H1 (cell line): ENCODE measurements at places on chromosomes 1 and 21.
A peak's percentile ranks its signal among the peaks of the same experiment; 100 is the strongest.

GRCh38 chr1:20466273-20466672 lies 19.7 kb downstream of the CAMK2N1 start:
- peaks cover 6% of the 10 kb centered on the region for H3K27me3 ChIP-seq
- no peaks in the 10 kb centered on the region for H3K36me3 ChIP-seq
- H3K4me1 ChIP-seq, result no peaks in the 10 kb centered on the region
- no peak for DNase-seq
- no peak overlapping the region for H3K27ac ChIP-seq
- no peak overlapping the region for H3K4me3 ChIP-seq

GRCh38 chr1:22530715-22531114 lies 32.6 kb upstream of the EPHA8 start:
- H3K27me3 ChIP-seq, result no peaks in the 10 kb centered on the region
- H3K27ac ChIP-seq, result no peak overlapping the region
- DNase-seq, result no peak
- H3K36me3 ChIP-seq, result no peaks in the 10 kb centered on the region; the same call in none of the 2 replicates

- no peaks in the 10 kb centered on the region for H3K4me1 ChIP-seq
- no peak overlapping the region for H3K27ac ChIP-seq
- no peak for DNase-seq
- H3K27me3 ChIP-seq, result no peaks in the 10 kb centered on the region
Observed at GRCh38 chr1:5810131-5810530, 182.1 kb downstream of the NPHP4 start.

- H3K27me3 ChIP-seq, result peaks cover 27% of the 10 kb centered on the region
- H3K4me3 ChIP-seq, result no peak overlapping the region
- H3K27ac ChIP-seq, result no peak overlapping the region
- no peak for DNase-seq
Observed at GRCh38 chr1:219926363-219926998, 1.9 kb downstream of the SLC30A10 start.

DNA sequence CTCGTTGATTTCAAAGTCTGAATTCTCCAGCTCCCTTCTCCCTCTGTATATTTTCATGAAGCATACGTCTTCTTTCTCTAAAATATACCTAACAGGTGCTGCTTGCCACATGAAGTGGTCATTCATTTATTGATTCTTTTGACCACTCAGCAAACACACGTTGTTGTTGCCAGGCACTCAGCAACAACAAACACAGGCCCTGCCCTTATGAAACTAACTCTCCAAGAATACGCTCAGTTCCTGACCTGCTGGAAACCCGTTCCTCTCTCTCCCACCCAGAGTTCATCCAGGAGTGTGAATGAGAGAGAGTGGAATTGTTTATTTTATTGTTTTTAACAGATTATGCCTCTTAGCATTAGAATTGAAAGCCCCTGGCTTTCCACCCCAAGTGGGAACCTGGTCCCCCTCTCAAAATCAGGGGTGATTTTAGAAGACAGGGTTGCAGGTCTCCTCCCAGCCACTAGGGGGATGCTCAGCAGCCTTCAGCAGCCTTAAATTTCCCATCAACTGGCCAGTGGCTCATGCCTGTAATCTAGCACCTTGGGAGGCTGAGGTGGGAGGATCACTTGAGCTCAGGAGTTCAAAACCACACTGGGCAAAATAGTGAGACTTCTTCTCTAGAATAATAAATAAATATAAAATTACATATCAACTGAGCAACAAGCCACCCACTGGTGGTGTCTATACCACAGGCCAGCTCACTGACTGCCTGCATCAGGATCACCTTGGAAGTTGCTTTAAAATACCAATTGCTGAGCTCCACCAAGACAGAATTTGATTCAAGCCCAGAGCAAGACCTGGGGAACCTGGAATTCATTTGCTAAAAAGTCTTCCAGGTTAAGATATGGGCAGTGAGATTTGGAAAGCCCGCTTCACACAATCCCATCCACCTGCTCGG lies 181.0 kb upstream of the KLHDC7A start:
- H3K27me3 ChIP-seq, result no peaks in the 10 kb centered on the region
- H3K4me3 ChIP-seq, result no peak overlapping the region

DNA sequence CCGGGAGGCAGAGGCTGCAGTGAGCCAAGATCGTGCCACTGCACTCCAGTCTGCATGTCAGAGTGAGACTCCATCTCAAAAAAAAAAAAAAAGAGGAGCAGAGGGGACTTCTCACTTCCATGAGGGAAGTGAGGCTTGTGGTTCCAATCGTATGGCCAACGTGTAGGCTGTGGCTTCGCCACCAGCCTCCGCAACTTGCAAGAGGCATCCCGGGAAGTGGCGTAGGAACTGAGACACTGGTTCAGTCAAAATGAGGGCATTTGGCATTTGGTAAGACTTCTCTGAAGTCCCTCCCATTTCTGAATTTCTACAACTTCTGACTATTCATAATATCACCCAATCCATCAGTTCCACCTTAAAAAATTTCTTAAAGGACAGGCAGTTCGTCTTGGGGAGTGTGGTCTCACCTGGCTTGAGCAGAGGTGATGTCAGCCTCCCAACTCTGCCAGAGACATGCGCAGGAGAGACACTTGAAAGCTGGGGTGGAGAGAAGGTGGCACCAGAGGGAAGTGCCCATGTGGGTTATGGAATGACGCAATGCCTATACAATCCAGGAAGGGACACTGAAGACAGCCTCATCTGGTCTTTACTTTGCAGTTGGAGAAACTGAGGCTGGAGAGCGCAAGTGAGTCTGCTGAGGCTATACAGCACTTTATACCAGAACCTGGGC lies 17.2 kb downstream of the KAZN start:
- H3K27ac ChIP-seq, result no peak overlapping the region
- DNase-seq, result no peak
- no peaks in the 10 kb centered on the region for H3K27me3 ChIP-seq
- H3K4me3 ChIP-seq, result no peak overlapping the region
- peaks cover 7% of the 10 kb centered on the region; the same call in 1 of the 2 replicates for H3K4me1 ChIP-seq

GRCh38 chr21:44576025-44576420 lies 2.5 kb downstream of the KRTAP10-4 start:
- H3K27ac ChIP-seq, result no peak overlapping the region
- no peaks in the 10 kb centered on the region for H3K27me3 ChIP-seq
- H3K4me3 ChIP-seq, result no peak overlapping the region
- H3K4me1 ChIP-seq, result no peaks in the 10 kb centered on the region
- no peaks in the 10 kb centered on the region for H3K36me3 ChIP-seq
- DNase-seq, result no peak

DNA sequence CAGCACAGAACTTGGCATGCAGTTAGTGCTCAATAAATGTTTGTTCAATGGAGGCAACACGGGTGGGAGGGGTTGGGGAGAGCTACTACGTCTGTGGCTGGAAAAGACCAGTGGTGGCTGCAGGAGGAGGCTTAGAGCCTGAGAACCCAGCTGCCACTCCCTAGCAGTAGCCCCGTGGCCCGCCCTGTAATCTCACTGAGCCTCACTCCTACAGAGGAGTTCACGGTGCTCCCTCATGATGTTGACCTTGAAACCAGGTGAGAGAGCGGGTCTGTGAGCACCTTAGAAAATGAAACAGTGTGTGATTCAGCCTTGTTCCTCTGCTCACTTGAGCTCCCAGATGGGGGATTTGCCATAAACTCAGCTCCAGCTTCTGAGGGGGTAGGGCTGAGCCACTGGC lies 299.6 kb downstream of the NPHP4 start:
- no peak overlapping the region for H3K4me3 ChIP-seq
- no peak overlapping the region for H3K27ac ChIP-seq
- DNase-seq, result no peak
- no peaks in the 10 kb centered on the region for H3K4me1 ChIP-seq

- no peak overlapping the region for H3K27ac ChIP-seq
- H3K36me3 ChIP-seq, result no peaks in the 10 kb centered on the region
- no peak for DNase-seq
- H3K4me3 ChIP-seq, result no peak overlapping the region
- peaks cover 4% of the 10 kb centered on the region for H3K27me3 ChIP-seq
Observed at GRCh38 chr1:22494943-22495579, 43.4 kb downstream of the ZBTB40 start.

GRCh38 chr1:213936571-213936970 lies 51.2 kb upstream of the PROX1 start:
- no peaks in the 10 kb centered on the region for H3K36me3 ChIP-seq
- no peak overlapping the region for H3K27ac ChIP-seq
- no peaks in the 10 kb centered on the region for H3K4me1 ChIP-seq
- H3K4me3 ChIP-seq, result no peak overlapping the region

GRCh38 chr1:109980324-109981003 lies 4.1 kb upstream of the AHCYL1 start:
- no peaks in the 10 kb centered on the region; the same call in 1 of the 2 replicates for H3K4me1 ChIP-seq
- H3K27ac ChIP-seq, result no peak overlapping the region
- no peak overlapping the region for H3K4me3 ChIP-seq
- no peak for DNase-seq
- H3K36me3 ChIP-seq, result no peaks in the 10 kb centered on the region

DNA sequence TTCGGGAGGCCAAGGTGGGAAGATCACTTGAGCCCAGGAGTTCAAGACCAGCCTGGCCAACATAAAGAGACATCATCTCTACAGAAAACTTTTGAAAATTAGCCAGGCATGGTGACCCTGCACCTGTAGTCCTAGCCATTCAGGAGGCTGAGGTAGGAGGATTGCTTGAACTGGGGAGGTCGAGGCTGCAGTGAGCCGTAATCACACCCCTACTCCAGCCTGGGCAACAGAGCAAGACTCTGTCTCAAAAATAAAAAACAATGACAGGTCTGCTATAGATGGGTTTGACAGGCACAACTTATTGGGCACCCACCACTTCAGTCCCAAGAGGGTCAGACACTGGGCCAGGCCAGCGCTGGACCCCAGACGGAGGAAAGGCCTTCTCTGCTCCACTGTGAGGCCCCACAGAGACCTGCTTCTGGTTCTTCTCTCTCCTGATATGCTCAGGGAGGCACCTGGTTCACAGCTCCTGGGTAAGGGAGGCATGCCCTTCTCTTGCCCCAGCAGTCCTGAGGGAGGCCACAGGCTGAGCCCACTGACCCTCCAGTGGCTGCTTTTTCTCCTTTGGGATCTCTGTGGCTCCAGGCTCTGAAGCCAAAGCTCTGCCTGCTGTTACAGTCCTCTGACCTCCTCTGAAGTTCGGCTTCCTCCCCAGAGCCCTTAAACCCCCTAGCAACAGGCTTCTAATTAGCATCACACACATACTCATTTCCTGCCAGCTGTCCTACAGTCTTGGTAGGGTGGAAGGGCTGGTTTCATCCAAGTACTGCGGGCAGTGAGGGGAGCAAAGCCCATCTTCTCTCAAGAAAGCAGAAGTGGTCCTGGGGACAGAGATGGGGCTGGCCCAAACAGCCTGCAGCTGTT lies 14.4 kb downstream of the S100A16 start:
- peaks cover 10% of the 10 kb centered on the region; the same call in 1 of the 2 replicates for H3K4me1 ChIP-seq
- H3K36me3 ChIP-seq, result no peaks in the 10 kb centered on the region
- peak; percentile 63 for DNase-seq
- no peaks in the 10 kb centered on the region for H3K27me3 ChIP-seq
- no peak overlapping the region for H3K27ac ChIP-seq
- no peak overlapping the region for H3K4me3 ChIP-seq

GRCh38 chr1:9281908-9282695 lies 10.6 kb upstream of the SPSB1 start:
- no peaks in the 10 kb centered on the region for H3K36me3 ChIP-seq
- no peaks in the 10 kb centered on the region for H3K4me1 ChIP-seq
- no peak overlapping the region for H3K4me3 ChIP-seq
- DNase-seq, result no peak
- H3K27ac ChIP-seq, result no peak overlapping the region
- no peaks in the 10 kb centered on the region for H3K27me3 ChIP-seq

DNA sequence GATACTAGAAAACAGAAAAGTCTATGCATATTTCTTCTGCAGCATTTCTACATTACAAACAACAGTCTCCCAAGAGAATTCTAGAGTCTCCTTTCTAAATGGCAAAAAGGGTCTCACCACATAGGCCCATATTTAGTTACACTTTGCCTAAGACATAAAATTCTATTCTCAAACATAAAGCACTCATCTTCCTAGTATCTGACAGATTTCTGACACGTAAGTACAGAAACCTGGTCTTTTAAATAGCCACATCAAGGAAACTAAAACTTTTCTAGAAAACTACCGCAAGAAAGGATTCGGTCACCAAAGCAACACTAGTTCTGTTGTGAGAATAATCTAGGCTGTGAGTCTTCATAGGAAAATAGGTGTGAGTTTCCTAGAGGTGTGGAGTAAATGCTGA lies 33.6 kb upstream of the CTSK start:
- peaks cover 3% of the 10 kb centered on the region; the same call in 1 of the 2 replicates for H3K36me3 ChIP-seq
- H3K4me1 ChIP-seq, result no peaks in the 10 kb centered on the region
- H3K4me3 ChIP-seq, result no peak overlapping the region
- H3K27ac ChIP-seq, result no peak overlapping the region
- no peak for DNase-seq
- no peaks in the 10 kb centered on the region for H3K27me3 ChIP-seq

GRCh38 chr1:169964206-169964605 lies 70.5 kb upstream of the SCYL3 start:
- H3K27ac ChIP-seq, result no peak overlapping the region
- H3K36me3 ChIP-seq, result no peaks in the 10 kb centered on the region
- DNase-seq, result no peak
- H3K27me3 ChIP-seq, result no peaks in the 10 kb centered on the region
- H3K4me1 ChIP-seq, result no peaks in the 10 kb centered on the region

- no peak overlapping the region for H3K4me3 ChIP-seq
- no peaks in the 10 kb centered on the region for H3K36me3 ChIP-seq
- DNase-seq, result no peak
- no peaks in the 10 kb centered on the region for H3K27me3 ChIP-seq
Observed at GRCh38 chr1:232587141-232588008, 42.6 kb downstream of the SIPA1L2 start.

- no peak overlapping the region for H3K27ac ChIP-seq
- DNase-seq, result no peak
- H3K27me3 ChIP-seq, result no peaks in the 10 kb centered on the region
- no peaks in the 10 kb centered on the region for H3K4me1 ChIP-seq
- H3K36me3 ChIP-seq, result no peaks in the 10 kb centered on the region
- no peak overlapping the region for H3K4me3 ChIP-seq
Observed at GRCh38 chr1:48570568-48570967, 98.6 kb upstream of the SPATA6 start.

GRCh38 chr1:226485192-226485591 lies 63.4 kb upstream of the STUM start:
- H3K4me3 ChIP-seq, result no peak overlapping the region
- no peaks in the 10 kb centered on the region for H3K36me3 ChIP-seq
- H3K27ac ChIP-seq, result no peak overlapping the region
- no peaks in the 10 kb centered on the region for H3K4me1 ChIP-seq
- H3K27me3 ChIP-seq, result no peaks in the 10 kb centered on the region
- DNase-seq, result no peak

GRCh38 chr1:227901906-227902640 lies 45.7 kb downstream of the WNT9A start:
- no peaks in the 10 kb centered on the region for H3K36me3 ChIP-seq
- H3K4me1 ChIP-seq, result peaks cover 8% of the 10 kb centered on the region
- H3K27ac ChIP-seq, result no peak overlapping the region
- no peak for DNase-seq

- H3K27me3 ChIP-seq, result no peaks in the 10 kb centered on the region; the same call in 1 of the 2 replicates
- no peak overlapping the region for H3K27ac ChIP-seq
- H3K4me1 ChIP-seq, result no peaks in the 10 kb centered on the region
- H3K4me3 ChIP-seq, result no peak overlapping the region
- DNase-seq, result no peak
- H3K36me3 ChIP-seq, result no peaks in the 10 kb centered on the region
Observed at GRCh38 chr1:65090406-65090805, 57.6 kb upstream of the AK4 start.

- peaks cover 66% of the 10 kb centered on the region for H3K36me3 ChIP-seq
- no peak for DNase-seq
- H3K27ac ChIP-seq, result no peak overlapping the region
Observed at GRCh38 chr1:27414091-27414490, 21.7 kb downstream of the GPR3 start.
